Stimulated activated CD4-positive, alpha-beta T cell treated with anti-CD3 and anti-CD28 coated beads, Interleukin-2, amount 100 ng/mL, for 48 hours (primary cell): ENCODE measurements at places on chromosomes 12 and 14.

DNA sequence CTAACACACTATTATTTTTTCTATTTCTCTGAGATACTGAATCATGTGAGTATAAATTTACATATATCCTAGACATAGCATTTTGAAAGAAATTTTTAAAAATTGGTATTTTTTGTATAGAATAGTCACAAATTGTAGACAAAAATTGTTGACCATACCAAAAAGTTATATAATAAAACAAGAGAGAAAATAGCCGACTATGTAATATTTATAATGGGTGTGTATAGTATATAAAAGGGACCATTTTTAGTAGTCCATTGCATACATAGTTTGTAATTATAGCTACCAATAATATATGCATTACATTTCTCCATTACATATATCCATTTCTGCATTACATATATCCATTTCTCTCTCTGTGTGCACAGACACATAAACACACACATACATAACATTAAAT, 590.2 kb downstream of the TMTC2 start:
- no peak for DNase-seq

DNA sequence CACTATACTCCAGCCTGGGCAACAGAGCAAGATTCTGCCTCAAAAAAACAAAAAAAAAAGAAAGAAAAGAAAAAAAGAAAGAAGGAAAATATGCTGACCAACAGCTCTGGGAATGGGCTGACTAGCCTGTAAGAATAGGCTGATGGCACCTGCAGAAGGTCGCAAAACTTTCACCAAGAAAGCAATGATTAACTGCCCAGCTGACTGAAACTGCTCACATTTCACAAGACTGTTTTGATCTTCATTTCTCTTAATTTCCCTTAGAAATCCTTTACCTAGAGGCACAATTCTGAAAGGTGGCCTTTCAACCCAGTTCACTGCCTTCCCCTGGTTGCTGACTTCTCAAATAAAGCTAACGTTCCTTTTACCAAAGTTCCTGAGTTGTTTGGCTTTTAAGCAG, 12.4 kb downstream of the BEST3 start:
- no peak for DNase-seq

GRCh38 chr12:53077030-53077429, 2.2 kb downstream of the SPRYD3 start:
- no peak for DNase-seq

DNA sequence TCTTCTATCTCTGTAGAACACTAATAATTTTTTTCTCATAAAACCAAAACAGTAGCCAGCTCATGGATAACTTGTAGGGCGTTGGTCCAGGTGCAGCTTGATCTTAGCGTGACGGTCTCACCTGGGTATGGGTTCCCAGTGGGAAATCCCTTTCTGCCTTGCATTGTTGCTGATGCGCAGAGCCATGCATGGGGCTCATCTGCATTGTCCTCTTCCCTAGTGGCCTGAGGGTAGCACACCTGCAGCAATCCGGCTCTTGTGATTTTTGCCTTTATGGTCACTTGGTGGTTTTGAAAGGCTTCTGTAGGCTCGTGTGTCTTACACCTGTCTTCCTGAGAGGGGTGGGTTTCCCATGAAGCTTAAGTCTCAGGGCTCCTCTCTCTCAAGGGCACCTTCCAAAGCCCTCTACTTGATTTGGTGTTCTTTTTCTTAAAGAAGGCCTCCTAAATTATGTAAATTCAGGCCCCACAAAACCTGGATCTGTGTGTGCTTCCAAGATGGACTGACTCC, 130.6 kb downstream of the PRKCH start:
- DNase-seq: no peak
